Left lung (tissue), 14 donors: ENCODE measurements at places on chromosomes 7 and 10. TPM values are rescaled to one million over a fixed set of nuclear protein-coding genes. Genes with fewer than 3 reads are reported as not detected.

GPR85 gene
- 1.2 TPM for polyA plus RNA-seq

NPY gene
- polyA plus RNA-seq = 0.30 TPM

C10orf53 gene
- polyA plus RNA-seq = not detected

SPDYE1 gene
- 1.4 TPM for polyA plus RNA-seq
